Left lung (tissue), 14 donors: ENCODE measurements at places on chromosomes 13 and 19.

GRCh38 chr19:34288381-34288780 lies 34.0 kb downstream of the GARRE1 start:
- no peak overlapping the region for H3K4me3 ChIP-seq
- H3K27me3 ChIP-seq: no peaks in the 10 kb centered on the region
- H3K4me1 ChIP-seq: peaks cover under 1% of the 10 kb centered on the region
- H3K36me3 ChIP-seq: no peaks in the 10 kb centered on the region
- DNase-seq: no peak

- peak overlapping the region; percentile 9 for H3K4me3 ChIP-seq
- peaks cover 24% of the 10 kb centered on the region for H3K4me1 ChIP-seq
- H3K36me3 ChIP-seq: no peaks in the 10 kb centered on the region
- peaks cover 3% of the 10 kb centered on the region for H3K27me3 ChIP-seq
- peak overlapping the region; percentile 67 for H3K27ac ChIP-seq
Observed at GRCh38 chr19:7196763-7197118, 97.5 kb downstream of the INSR start.

DNA sequence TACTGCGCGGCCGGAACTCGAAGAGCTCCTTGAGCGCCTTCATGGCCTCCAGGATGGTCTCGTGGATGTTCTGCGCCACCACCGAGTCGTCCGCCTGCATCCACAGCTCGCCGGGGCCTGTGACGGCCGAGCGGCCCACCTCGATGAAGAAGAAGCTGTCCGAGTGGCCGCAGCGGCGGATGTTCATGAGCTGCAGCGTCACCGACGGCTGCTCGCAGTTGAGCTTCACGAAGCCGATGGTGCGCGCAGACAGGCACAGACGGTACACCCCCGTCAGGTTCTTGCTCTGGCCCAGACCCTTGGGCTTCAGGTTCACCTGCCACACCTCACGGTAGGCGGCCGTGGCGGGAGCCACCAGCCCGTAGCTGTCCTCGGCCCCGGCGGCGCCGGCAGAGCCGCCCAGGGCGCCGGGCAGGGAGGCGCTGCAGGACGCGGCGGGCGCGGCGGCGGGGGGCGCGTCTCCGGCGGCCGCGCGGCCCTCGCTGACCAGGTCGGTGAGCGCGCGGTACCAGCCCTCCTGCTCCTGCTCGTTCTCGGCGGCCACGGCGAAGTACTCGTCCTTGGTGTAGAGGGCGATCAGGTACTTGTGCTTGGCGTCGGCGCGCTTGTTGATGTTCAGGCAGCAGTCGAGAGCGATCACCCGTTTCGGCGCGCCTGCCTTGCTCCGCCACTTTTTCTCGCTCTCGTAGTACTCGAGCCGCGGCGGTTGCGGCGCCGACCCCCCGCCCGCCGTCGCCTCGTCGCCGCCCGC lies 1.1 kb downstream of the IRS2 start:
- peak; percentile 89 for DNase-seq
- H3K36me3 ChIP-seq: peaks cover 37% of the 10 kb centered on the region
- peak overlapping the region; percentile 80 for H3K4me3 ChIP-seq

- DNase-seq: peak; percentile 62
- H3K4me1 ChIP-seq: peaks cover 16% of the 10 kb centered on the region
- no peaks in the 10 kb centered on the region for H3K36me3 ChIP-seq
- H3K27me3 ChIP-seq: no peaks in the 10 kb centered on the region
- H3K27ac ChIP-seq: peak overlapping the region; percentile 46
Observed at GRCh38 chr13:46296115-46296822, 84.5 kb downstream of the LRRC63 start.

DNA sequence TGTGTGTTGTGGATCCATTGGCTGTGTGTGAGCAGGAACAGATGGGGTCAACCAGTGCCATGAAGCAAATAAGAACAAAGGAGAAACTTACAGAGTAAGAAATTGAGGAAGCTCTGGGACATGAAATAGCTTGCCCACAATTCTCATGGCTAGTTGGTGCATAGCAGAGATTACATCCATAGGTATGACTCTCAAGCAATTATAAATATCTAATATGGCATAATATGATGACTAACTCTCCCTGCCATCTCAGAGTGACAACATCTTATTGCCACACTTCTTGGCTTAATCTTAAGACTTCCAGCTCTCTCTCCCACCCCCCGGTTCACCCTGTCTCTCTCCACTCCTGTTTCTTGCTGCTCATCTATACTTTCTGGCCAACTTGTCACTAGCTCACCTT lies 53.3 kb downstream of the OXGR1 start:
- no peaks in the 10 kb centered on the region for H3K27me3 ChIP-seq
- no peak overlapping the region for H3K27ac ChIP-seq
- no peaks in the 10 kb centered on the region for H3K4me1 ChIP-seq
- no peak for DNase-seq
- H3K36me3 ChIP-seq: no peaks in the 10 kb centered on the region

- DNase-seq: peak; percentile 28
- no peak overlapping the region for H3K27ac ChIP-seq
- H3K4me3 ChIP-seq: no peak overlapping the region
- peaks cover 13% of the 10 kb centered on the region for H3K4me1 ChIP-seq
Observed at GRCh38 chr19:41998246-41999020, 4.4 kb upstream of the ATP1A3 start.

DNA sequence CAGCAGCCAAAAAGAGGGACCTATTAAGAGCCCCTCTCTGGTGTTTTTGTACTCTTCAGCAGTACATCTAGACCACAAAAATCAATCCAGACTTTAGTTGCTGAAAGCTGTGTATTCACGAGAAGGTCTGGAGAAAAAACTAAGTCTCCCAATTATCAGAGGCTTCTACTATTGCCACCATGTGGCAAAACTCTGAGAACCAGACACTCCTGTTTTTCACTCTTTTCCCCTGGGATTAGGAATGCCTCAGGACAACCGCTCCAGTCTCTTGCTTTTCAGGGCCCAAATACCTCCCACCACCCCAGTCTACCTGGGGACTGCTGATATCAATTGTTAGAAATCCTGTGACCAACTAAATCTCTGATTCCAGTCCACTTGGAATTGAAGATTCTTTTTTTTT lies 30.1 kb upstream of the OBI1 start:
- H3K36me3 ChIP-seq: no peaks in the 10 kb centered on the region
- no peak overlapping the region for H3K27ac ChIP-seq
- H3K4me3 ChIP-seq: no peak overlapping the region
- DNase-seq: no peak
- no peaks in the 10 kb centered on the region for H3K4me1 ChIP-seq

DNA sequence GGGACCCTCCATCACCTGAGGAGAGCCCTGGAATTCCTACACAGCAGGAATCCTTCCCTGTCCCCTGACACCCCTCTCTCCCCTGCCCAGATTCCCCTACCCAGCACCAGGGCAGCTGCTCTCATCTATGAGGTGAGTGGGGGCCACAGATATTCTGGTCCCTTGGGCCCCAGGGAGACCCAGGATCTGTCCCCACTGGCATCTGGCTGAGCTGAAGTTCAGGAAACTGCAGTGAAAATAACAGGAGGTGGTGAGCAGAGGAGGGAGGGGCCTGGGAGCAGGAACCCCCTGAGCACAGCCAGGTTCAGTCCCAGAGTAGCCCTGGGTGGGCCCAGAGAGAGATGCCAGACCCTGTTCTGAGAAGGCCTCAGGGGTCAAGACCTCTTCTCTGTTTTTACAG lies 10.1 kb downstream of the CEACAM21 start:
- no peak overlapping the region for H3K4me3 ChIP-seq
- peaks cover 59% of the 10 kb centered on the region for H3K36me3 ChIP-seq
- no peak overlapping the region for H3K27ac ChIP-seq
- DNase-seq: no peak
- H3K27me3 ChIP-seq: no peaks in the 10 kb centered on the region

- H3K4me1 ChIP-seq: no peaks in the 10 kb centered on the region
- no peak overlapping the region for H3K4me3 ChIP-seq
- H3K27me3 ChIP-seq: no peaks in the 10 kb centered on the region
- DNase-seq: no peak
- no peak overlapping the region for H3K27ac ChIP-seq
Observed at GRCh38 chr13:63308549-63309165, 1893.0 kb upstream of the PCDH20 start.
